ENCODE measurements at places on chromosomes 1 and 21. TPM values are rescaled to one million over a fixed set of nuclear protein-coding genes. Genes with fewer than 3 reads are reported as not detected.

DNA sequence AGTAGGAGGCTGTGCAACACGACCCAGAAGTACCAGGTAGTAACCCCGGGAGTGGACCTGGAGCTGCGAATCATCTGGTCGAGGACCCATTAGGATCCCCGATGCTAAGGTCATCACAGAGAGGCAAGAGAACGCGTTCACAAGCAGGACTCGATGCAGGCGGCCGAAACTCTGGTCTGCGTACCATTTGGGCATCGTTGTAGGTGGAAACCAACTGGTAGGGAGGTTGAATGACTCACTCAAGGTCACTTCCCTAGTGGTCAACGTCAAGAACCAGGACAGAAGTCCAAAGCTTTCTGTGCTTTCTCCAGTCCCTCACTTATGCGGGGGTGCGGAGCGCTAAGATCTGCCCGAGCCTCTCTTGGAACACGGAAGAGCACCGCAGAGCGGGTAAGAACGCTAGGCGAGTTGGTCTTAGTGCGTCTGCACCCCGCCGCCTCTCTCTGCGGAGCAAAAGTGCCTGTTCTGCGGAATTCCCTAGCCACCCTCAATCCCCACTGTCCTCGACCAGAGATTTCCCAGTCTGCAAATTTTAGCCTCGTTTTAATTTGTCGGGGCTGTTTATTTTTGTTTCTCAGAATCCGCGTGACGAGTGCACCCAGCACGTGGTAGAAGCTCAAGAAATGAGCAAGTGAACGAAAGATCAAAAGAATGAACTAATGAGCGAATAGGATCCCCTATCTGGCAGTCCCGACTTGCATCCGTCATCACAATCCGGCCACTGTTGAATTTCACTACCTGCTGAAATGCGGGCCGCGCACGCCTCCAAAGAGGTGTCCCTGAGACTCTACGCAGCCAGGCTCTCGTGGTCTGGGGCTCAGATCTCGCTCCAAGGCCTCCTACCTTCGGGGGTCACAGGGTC is 12.2 kb downstream of the HLX start:
- no peak for DNase-seq

The TTLL7 gene
- not detected for polyA plus RNA-seq

DNA sequence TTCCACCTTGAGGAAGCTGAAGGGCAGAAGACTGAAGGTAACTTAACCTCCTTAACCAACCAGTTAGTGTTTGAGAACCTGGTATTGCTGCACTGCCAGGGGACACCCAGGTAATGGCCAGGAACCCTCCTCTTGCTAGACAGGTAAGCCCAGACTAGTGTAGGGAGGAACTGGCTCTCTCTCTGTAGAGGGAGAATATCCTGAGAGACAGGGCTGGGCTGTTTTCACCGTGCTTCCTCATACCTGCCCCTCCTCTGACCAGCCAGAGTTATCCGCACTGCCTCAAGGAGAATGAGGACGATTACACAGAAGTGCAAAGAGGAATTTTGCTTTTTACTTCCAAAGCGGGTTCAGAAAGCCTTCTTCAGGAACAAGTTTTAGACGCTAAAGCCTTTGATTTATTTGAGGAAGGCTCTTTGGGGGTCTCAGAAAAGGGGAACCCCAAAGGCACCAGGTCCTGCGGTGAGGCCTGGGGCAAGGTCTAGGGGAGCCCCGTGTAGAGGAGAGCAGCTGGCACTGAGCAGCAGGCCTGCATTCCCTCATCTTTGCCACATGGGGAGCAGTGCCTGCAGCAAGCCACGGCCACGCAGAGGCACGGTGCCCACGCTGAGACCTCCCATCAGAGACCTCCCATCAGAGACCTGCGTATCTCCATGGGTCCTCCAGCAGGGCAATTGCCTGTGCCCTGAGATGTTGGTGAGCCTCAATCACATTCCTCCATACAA is 13.5 kb downstream of the GNG4 start:
- no peak for DNase-seq

DNA sequence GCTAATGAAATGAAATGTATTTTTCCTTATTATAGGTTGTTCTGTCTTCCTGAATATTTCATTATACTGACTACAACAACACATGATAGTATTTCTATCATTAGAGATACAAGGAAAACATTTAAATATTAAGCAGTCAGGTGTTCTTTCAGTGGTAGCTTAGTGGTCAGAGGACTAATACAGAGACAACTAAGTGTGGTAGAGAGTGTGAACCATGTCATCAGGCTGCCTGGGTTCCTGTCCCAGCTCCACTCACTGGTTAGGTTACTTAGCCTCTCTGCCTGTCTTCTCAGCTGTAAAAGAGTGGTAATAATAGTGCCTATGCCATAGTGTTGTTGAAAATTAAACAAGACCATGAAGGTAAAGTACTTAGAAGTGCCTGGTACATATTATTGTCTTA is 3.9 kb downstream of the UAP1 start:
- DNase-seq: no peak

The AKR7A3 gene
- polyA plus RNA-seq: not detected

The DNALI1 gene
- not detected for polyA plus RNA-seq

Measured in naive B cell (primary cell).